ENCODE measurements at places on chromosomes 5 and 9.

DNA sequence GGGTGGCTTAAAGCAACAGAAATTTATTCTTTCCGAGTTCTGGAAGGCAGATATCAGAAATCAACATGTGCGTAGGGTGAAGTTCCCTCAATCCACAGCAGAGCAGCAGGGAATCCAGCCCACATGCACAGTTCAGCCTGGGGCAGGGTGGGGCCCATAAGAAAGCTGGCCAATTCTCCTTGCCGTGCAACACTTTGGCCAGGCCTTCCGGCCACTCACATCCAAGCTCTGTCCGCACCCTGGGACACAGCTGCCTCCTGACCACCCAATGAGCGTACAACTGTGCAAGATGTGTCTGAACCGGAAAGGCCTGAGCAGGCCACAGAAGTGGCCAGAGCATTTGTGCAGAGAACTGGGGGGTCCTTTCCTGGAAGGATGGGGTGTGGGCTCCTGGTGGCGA lies 274.9 kb downstream of the GADD45G start:
- no peak for DNase-seq

DNA sequence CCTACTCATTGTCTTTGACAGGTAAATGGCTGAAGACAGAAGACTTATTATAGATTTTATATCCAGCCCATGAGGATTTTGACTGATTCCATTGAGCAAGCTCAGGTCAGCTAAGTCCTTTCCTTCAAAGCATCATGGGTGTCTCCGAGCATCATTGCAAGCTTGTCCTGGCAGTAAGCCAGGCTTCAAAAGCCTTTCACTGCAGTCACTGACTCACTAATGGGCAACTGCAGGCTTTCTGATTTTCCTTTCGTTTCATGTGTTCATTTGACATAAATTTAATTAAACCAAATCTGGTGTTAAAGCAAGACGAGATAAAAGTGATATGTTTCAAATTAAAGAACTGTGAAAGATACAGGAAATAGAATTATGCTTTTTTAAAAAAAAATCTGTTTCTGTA lies 426.2 kb downstream of the ANXA1 start:
- DNase-seq: no peak

DNA sequence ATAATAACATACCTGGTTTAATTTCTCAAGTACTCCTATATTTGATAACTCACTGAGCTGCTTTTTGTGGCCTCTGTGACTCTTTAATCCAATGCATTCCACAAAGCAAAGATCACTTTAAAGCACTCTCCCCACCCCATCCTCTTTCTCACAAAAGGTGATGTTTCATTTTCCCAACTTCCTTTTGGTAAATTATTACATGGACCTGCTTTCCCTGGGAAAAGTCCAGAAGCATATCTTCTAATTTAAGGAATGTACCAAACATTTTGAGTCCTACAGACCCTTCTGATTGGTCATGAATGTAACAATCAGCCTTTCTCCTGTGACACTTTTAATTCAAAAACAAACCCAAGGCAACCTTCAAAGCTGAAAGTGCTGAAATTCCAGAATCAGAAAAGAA lies 71.1 kb downstream of the MLLT3 start:
- no peak for DNase-seq

DNA sequence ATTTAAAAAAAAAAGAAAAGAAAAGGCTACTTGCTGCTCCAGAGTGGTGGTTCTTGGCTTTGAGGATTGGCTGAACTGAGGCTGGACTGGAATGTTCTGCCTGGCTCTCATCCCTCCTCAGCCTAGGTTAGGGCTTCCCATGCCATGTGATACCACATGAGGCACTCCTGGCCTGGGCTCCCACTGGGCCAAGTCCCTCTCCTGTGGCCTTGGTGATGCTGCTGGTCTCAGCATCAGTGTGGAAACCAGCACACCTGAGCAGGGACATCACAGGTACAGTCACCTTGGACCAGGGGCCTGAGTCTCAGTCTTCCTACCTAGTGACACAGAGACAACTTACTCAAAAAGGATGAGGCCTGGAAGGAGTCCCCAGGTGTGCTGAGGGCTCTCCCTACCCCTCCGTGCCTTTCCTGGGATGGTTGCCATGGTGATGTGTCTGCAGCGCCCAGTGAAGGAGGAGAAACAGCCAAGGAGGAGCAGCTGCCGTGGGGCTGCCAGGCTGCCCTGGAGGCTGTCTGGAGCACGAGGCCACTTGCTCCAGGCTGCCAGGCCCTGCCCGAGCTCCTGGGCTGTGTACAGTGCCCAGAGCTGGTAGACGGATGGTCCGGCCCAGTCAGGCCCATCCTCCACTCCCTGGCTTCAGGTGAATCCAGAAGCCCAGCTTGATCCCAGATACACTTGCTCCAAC lies 71.0 kb downstream of the WNK2 start:
- no peak for DNase-seq

DNA sequence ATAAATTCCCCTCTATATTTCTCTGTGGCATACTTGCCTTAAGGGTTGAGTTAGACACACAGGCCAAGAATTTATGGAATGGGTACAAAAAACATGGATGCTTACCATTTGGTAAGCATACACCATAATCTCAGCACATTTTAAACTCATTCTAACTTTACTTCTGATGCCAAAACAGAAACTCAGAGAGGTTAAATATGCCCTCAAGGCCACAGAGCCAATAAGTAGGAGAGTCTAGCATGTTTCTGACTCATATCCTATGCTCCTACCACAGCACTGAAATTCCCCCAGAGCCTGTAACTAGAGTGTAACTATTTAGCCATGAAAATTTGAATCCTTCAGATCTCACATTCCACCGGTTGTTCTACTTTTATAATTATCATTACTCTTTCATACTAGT lies 559.7 kb downstream of the ACTL7B start:
- peak; percentile 48 for DNase-seq

- DNase-seq: no peak
These were observed 24.9 kb downstream of the VAV2 start for GRCh38 chr9:133967024-133967741.

- DNase-seq: peak; percentile 13
These were observed 923 bp downstream of the RECK start for GRCh38 chr9:36037549-36038122.

DNA sequence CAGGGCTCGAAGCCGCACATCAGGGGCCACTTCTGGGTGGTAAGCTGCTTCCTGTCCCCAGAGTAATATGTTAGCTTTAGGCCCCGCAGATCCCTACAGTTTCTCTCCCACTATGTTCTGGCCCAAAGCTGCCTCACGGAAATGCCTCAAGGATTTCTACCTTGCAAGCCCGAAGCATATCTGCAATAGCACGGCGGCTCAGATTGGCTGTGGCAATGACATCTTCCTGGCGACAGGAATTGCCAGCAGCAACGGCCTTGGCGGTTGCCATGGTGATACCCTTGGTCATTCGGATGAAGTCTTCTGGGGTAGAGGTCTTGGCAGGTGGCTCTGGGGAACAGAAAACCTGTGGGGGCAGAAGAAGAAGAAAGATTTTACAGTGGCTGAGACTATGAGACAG lies 10.3 kb upstream of the TPM2 start:
- DNase-seq: no peak

DNA sequence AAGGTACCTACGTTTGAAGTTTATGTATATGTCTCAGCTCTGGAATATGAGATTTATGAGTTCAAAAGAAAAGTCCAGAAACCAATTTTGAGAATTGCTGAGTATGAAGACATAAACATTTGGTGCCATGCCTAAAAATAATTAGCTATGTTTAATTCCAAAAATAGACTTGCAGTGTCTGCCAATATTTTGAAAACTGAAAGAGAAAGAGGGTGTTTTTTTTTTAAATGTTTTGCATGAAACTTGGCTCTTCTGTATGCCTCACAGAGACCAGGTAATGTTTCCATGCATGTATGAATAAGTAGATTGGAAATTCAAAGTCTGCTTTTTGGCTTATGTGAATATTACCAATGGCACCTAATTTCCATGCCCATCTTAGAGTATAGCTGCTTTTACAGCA lies 634.4 kb upstream of the C9orf72 start:
- DNase-seq: no peak

DNA sequence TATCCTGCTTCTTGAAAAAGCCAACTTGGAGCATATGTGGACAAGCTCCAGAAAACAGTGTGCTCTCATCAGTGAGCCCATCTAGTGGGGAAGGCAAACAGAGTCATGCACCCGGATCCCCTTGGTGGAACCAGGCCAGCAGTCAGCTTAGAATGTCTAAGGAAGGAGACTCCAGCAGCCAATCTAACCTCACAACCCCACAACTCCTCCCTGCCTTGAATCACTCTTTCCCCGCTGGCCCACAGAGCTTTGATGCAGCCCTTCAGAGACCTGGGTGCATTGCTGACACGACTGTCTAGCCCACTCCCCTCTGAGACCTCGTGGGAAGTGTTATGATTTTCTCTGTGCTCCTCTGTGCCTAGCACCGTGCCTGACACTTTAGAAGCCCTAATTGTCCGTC lies 623.7 kb downstream of the BNC2 start:
- no peak for DNase-seq

GRCh38 chr5:124652514-124652819 lies 94.0 kb downstream of the ZNF608 start:
- DNase-seq: no peak

GRCh38 chr5:82100303-82101077 lies 128.7 kb downstream of the ATG10 start:
- peak; percentile 72 for DNase-seq
